ENCODE measurements at places on chromosomes 12 and 14.

DNA sequence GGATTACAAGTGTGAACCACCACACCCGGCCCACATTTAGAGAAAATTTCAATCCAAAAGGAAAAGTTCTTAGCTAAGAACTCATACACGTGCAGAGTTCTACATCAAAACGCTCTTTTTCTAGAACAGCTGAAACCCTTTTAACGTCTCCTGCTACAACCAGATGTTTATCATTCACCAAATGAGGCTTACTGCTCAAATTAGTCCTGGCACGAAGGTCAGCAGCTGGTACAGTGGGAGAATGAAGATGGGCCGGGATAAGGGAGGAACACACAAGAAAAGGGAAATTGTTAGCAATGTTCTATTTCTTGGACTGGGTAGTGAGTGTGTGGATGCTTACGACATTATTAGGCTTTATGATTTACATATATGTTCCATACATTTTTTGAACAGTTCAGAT lies 37.2 kb downstream of the PRKAB1 start:
- DNase-seq = no peak

DNA sequence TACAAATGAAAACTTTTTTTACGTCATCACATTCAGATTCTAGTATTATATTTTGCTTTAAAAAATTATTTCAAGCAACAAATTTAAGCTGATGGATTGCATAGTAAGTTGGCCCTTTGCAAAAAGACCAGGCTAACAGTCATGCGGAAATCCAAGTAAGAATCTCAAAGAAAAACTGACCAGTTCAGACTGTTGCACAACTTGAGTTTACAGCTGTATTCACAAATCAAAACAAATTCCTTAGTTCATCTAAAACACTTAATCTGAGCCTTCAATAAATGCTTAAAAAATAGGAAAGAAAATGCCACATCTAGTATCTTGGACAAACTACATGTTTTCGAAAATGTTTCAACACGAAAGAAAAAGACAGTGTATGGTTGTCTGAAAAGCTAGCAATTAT lies 847 bp downstream of the CCDC59 start:
- no peak for DNase-seq

DNA sequence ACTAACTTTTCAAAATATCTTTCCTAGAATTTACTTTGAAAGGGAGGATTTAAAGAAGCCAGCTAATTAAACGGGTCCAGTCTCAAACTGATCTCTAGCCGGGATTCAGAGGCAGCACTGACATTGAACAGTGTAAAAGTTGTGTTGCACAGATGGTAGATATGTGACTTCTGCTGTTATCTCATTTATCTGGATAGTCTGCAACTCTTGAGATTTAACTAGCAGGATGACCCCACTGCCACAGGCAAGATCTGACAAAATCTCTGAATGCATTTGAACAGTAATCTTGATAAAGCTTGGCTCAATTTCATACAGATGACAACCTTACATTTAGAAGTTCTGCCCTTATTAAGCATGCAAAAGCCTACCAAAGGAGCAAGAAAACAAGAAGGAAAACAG lies 138.0 kb upstream of the CPNE8 start:
- no peak for DNase-seq

DNA sequence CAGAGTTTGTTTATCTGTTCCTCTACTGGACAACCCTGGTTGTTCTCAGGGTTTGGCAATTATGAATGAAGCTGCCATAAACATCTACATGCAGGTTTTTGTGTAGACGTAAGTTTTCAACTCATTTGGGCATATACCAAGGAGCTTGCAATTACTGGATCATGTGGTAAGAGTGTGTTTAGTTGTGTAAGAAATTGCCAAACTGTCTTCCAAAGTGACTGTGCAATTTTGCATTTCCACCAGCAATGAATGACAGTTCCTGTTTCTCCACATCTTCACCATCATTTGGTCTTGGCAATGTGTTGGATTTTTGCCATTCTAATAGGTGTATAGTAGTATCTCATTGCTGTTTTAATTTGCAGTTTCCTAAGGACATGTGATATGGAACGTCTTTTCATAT lies 39.8 kb upstream of the FBXO33 start:
- DNase-seq = no peak

DNA sequence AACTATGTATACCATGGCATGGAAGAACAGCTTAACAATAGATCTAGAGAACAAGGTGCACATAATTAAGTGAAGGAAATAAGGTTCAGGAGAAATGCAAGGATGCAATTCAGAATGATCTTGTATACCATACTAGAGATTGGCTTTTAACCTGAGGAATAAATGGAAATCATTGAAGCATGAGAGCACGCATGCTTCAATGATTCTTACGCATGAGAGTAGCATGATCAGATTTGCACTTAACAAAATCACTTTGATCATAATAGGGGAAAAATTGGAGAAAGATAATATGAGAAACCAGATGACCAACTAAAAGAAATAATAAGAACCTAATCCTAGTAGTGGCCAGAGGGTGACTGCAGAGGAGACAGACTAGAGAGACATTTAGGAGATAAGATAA lies 133.3 kb upstream of the FSCB start:
- no peak for DNase-seq

- DNase-seq = no peak
Observed at GRCh38 chr12:57535764-57536596, 11.0 kb downstream of the DCTN2 start.

- peak; percentile 11 for DNase-seq
Observed at GRCh38 chr12:93785249-93786010, 108.3 kb downstream of the CRADD start.

GRCh38 chr12:75528272-75528671 lies 16.9 kb upstream of the KRR1 start:
- DNase-seq = no peak

- DNase-seq = no peak
Observed at GRCh38 chr14:88003425-88003824, 1.5 kb upstream of the GPR65 start.

GRCh38 chr12:65279369-65280112 lies 1.1 kb downstream of the MSRB3 start:
- DNase-seq = no peak

DNA sequence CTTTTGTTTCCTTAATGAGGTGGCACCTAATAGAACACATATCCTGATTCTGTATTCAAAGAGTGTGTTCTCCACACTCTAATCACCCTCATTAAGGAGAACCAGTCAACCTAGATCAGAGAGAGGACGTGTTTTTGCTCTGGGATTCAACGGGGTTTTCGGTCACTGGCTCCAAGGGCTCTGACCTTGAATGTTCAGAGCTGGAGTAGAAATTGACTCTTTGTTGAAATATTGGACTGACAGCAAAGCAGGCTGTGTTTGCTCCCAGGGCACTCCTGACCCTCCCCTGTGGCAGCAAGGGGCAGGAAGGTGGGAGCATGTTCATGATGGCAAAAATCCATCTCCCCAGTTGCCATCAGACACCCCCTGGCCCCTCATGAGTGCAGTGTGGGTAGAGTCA lies 1193.0 kb downstream of the AACS start:
- DNase-seq = no peak

GRCh38 chr14:23079716-23080115 lies 15.2 kb downstream of the ACIN1 start:
- no peak for DNase-seq

DNA sequence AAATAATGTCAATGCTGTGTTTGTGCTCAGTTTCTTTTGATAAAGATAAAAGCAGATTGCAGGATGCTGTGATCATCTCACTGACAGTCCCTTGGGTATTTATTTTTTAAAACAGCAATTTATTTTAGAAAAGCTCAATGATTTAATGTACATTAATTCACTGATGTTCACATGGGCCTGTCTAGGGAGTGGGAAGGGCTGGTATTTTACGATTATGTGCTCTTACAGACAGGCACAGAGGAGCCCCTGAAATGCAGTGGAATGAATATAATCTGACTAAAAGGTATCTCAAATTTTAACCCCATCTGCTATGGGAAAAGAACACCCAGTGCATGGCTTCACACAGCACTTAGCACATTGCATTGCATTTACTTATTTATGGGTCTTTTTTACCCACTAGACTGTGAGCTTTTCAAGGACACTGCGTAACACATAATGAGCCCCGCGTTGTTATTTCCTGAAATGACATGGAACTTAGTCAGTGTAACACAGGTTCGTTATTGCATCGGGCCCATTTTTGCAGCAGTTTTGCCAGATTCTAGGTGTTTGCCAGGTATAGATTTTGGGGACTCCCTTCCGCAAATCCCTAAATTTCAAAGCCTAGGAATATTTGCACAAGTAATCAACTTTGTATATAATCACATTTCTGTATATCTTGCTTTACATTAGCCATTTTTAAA lies 425.3 kb upstream of the FBXO33 start:
- DNase-seq = no peak

- no peak for DNase-seq
Observed at GRCh38 chr14:33414041-33414440, 475.4 kb downstream of the NPAS3 start.

DNA sequence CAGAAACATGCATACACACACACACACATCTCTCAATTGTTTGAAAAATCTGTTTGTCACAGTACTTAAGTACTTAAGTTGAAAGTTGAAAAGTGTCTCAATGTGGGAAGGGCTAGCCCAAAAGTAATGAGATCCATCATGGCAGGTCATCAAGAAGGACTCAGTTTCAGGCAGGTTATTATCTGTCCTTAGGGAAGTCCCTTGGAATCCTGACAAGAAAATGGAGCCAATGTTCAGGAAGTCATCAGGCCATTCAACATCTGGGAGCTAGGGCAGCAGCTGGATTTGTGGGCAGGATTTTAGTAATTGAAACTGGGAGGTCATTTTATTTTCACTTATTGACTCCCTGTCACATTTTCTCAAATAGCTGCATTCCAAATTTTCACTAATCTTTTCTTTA lies 56.0 kb downstream of the MSRB3 start:
- no peak for DNase-seq

GRCh38 chr12:91877022-91877421 lies 268.6 kb downstream of the BTG1 start:
- peak; percentile 94 for DNase-seq

GRCh38 chr14:31266437-31267331 lies 59.1 kb upstream of the HECTD1 start:
- DNase-seq = no peak

DNA sequence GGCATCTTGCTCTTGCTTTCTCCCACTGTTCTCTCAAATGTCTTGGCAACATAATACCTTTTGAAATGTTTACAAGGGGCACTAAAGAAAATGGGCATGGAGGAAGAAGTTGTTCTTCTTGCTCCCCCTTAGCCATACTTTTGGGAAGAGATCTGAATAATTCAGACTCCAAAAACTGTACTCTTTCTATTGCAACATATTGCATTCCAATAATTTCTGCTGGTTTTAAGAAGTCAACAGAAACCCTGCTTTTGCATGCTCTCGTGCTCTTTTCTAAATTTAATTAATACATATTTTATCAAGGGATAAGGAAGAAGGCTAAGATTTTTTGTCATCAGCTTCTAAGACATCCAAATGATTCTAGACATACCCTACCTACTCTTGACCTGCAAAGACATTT lies 409.9 kb upstream of the SOX5 start:
- DNase-seq = no peak

- DNase-seq = no peak
Observed at GRCh38 chr14:76169776-76170175, 18.1 kb downstream of the GPATCH2L start.

GRCh38 chr12:1695886-1696670 lies 5.2 kb downstream of the ADIPOR2 start:
- no peak for DNase-seq

DNA sequence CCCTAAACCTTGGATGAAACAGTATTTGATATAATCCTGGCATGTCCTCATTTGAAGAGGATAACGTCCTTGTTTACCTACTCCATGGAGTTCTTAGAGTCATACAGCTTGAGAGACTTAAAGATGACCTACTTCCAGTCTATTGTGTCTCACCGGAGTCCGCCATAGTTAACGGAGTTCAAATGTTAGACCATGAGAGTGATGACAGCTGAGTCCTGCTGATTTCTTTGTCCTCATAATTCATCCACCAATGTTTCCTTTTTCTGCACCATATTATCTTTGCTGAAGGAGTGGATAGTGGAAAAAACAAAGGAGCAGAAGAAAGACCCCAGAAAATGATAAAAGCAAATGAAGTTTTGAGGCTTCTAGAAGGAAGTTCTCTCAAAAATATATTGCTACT lies 75.8 kb upstream of the HIF1A start:
- no peak for DNase-seq

- no peak for DNase-seq
Observed at GRCh38 chr14:77570706-77571268, 45.6 kb downstream of the SPTLC2 start.
